ENCODE measurements at places on chromosomes 7 and 10.

DNA sequence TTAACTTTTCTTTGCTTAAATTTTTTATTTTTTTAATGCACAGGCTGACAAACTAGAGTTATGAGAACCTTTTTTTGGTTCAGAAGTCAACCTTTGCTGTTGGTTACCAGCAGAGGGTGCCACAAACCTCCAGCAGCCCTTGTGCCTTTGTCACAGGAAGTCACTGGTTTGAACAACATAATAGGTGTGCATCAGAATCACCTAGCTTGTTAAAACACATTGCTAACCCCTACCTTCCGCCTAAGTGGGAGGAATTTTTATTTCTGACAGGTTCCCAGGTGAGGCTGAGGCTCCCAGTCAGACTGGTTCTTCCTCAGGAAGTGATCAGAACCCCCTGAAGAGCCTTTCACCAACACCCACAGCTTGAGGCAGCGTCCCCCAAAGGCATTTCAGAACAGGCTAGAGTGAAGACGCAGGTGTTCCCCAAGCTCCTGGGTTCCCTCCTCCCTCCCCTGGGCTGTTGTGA is 22.6 kb upstream of the VDAC2 start:
- DNase-seq, result peak; percentile 77

DNA sequence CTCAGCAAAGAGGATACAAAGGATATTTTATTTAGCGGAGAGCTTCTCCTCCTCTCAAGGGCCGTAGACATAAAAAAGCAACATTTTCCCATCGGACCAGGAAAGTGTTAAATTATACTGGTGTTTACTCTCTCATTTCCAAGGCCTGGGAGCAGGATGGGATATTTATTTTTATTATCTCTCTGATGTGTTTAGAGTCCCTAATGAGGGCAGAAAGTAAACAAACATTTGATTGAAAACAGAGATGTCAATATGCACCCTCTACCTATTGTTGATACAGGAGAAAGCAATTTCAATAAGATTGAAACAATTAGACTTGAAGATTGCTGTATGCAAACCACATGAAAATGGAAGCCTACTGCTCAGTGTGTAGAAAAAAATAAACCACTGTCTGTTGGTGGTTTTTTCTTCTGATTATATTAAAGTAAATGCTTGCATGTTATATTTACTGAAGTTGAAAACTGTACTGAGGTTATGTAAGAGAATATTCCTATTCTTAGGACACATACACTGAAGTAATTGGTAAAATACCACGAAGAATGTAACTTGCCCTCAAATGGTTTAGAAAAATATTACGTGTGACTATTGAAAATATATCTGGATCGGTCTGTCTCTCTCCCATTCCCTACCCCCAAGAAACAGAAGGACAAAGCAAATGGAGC is 59.3 kb downstream of the ATXN7L1 start:
- DNase-seq, result no peak

- no peak for DNase-seq
Measured at GRCh38 chr7:68107968-68108367, 1111.3 kb downstream of the TYW1 start.

DNA sequence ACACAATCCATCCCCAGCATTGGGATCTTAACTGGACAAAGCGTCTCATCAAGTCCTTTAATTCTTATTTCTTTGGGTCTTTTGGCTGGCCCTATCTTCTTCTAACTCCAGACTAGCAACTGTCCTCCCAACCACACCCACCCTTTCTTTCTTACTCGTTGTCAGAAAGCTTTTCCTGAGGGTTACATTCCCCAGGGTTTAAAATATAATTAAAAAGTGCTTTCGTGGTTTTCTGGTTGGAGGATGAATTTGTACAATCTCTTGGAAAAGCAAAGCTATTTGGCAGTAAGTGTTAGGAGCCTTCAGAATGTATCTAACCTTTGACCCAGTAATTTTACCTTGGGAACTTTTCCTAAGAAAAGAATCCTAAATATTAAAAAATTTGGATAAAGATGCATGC is 10.4 kb upstream of the ITGB8 start:
- DNase-seq, result no peak

DNA sequence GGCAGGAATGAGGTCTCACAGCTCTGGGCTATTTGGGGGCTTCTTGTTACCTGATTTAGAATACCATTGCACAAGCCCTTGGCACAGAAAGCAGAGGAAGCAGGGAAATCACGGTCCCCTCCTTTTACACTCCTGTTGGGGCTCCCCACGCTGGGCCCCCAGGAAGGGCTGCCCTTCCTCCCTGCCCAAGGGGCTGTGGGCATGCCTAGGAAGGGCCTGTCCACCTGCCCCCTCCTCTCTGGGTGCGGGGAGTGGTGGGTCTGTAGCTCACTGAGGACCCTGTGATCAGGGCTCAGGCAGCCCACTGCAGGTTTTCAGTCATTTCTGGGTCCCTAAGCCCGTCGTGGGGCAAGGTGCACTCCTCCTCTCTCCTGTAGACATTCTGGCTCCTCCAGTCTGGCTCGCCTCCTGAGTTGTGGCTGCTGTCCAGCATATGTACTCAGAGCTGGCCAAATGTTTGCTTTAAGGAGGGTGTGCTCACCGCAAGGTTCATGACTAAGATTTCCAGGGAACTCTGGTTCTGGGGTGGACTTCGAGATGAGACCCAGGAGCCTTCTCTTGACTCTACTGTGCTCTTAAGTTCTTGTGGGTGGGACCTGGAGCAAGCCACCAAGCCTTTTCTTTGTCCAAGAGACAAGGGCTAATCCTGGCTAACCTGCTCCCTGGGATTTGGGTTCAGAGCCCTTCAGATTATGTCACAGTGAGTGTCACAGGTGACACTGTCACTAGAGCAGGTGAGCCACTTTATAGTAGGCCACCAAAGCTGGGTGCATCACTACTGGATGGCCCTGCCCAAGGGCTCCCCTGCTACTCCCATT is 56.0 kb downstream of the TACR2 start:
- DNase-seq, result no peak

GRCh38 chr10:97025613-97026242 is 160.0 kb downstream of the SLIT1 start:
- peak; percentile 74 for DNase-seq

DNA sequence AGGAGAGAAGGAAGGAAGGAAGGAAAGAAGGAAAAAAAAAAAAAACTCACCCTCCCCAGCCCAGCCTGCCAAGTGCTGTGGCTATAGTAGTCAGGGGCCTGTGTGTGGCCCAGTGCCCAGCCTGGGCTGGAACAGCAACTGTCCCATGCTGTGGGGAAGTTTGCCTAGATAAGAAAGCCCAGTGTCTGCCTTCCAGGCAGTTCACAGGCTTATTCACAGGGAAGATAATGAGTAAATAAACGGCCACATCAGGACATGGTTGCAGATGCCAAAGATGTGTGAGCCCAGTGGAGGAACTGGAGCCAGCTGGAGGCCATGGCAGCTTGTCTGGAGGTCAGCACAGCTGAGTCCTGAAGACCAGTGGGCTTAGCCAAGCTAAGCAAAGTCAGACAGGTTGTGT is 132.4 kb upstream of the FOXK1 start:
- DNase-seq, result no peak

- no peak for DNase-seq
Measured at GRCh38 chr7:45919231-45919784, 1.8 kb downstream of the IGFBP3 start.

DNA sequence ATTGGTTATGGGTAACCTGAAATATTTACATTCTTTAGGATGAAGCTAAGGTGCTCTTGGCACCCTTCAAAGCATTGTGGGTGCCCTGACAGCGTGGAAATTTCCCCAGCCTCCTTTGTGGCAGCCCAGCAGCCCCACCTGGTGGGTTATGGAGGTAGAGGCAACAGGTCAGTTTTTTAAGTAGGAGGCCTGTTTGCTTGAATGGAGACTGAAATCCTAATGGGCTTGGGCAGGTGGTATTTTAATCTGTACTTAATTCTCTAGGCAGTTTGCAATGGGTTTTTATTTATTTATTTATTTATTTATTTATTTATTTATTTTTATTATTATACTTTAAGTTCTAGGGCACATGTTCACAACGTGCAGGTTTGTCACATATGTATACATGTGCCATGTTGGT is 139.4 kb downstream of the EPC1 start:
- no peak for DNase-seq

DNA sequence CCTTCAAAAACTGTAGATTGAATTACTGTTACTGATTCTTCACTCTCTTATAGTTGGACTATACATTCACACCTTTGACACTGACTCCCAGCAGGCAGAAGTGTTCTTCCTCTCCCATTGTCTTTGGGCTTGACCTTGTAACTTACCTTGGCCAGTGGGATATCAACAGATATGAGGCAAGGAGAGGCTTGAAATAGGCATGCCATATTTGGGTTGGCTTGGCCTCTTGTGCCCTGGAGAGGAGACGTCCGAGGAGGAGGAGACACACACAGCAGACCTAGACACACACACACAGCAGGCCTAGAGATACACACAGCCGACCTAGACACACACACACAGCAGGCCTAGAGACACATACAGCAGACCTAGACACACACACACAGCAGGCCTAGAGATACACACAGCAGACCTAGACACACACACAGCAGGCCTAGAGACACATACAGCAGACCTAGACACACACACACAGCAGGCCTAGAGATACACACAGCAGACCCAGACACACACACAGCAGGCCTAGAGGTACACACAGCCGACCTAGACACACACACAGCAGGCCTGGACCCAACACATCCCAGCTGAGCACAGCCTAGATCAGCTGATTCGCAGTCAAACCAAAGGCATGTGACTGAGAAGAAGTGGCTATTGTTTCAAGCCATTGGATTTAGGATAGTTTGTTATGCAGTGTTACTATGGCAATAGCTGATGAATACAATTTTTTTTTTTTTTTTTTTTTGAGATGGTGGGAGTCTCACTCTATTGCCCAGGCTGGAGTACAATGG is 12.5 kb upstream of the GNA12 start:
- DNase-seq, result no peak

- DNase-seq, result no peak
Measured at GRCh38 chr10:28571265-28571664, 38.3 kb downstream of the WAC start.

DNA sequence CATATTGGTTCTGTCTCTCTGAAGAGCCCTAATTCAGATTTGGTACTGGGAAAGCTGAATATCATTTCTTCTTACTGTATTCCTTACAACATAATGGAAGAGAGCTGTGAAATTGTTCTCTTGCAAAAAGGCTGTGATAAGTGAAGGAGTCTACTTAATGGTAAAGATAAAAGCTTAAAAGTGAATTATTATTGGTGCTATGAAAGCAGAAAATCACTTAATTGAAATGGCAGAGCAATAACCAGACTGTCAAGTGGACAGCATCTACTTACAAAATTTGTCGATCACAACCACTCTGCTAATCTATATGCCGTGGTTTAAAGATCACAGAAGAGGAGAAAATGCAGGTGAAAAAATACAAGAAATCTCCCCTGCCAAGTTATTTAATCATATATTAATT is 264.7 kb upstream of the TEX47 start:
- DNase-seq, result no peak

- no peak for DNase-seq
Measured at GRCh38 chr10:18483516-18484186, 167.7 kb downstream of the NSUN6 start.

DNA sequence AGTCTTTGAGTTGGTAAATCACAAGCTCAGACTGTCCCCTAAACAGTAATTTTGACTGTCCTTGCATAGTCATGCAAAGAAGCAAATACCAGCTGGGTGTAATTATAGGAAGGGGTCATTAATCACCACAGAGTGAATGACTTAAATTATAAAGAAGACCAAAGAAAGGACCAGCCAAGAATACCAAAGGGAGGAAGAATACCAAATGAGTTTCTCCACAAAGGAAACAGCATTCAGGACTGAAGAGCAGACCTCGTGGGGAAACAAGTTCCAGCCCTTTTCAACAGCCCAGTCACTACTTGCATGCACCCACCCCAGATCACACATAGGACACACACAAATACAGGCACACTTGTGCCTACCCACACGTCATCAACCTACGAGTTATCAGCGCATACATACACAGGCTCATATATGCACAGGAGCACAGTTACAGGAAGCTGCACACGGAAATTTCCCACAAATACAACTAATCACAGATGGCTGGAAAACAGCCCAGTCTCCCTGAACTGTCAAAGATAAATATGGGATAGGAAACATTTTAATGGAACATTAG is 77.6 kb downstream of the DENND2A start:
- DNase-seq, result no peak

DNA sequence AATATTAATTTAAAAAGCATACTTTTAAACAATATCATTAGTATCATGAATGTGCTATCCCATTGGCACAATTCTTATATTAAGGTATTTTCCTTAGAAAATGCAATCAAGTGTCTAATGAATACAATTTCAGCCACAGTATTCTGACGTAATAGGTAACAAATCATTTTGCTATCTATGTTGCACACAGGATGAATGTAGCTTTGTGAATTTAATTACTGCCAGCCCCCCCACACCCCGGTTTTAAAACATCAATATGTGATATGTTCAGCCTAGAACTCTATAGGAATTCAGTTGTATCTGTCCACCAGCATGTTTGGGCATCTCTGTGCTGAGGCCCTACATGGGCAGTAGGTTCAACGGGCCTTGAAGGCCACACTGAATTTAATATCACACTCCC is 274.6 kb downstream of the PLXDC2 start:
- no peak for DNase-seq

- DNase-seq, result no peak
Measured at GRCh38 chr10:69269761-69270160, 8.5 kb upstream of the HK1 start.

- DNase-seq, result no peak
Measured at GRCh38 chr7:70212281-70212680, 614.0 kb downstream of the AUTS2 start.

DNA sequence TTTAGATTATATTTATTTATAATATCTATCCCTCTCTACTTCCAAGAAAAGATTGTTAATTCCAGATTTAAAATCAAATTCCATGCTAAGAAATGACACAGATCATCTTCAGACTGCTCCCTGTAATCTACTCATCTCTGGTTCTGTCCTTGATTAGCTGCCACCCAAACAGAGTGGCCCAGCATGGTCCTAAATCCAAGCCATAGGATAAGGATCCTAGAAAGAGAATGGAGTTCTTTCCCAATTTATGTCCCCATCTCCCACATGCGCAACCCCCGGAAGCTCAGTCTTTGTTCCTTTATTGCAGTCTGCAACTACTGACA is 23.4 kb upstream of the HDAC9 start:
- DNase-seq, result no peak

- peak; percentile 39 for DNase-seq
Measured at GRCh38 chr7:139582130-139582650, 58.7 kb downstream of the CLEC2L start.

All from natural killer cell treated with Interleukin-12 subunit alpha and Interleukin-12 subunit beta and Interleukin-15 and Interleukin-18, amount 100 ng/mL, for 72 hours (primary cell).